GM12892 (cell line): ENCODE measurements at places on chromosomes 1 and 21.

GRCh38 chr1:29971703-29972102 is 735.4 kb downstream of the PTPRU start:
- no peak for DNase-seq

DNA sequence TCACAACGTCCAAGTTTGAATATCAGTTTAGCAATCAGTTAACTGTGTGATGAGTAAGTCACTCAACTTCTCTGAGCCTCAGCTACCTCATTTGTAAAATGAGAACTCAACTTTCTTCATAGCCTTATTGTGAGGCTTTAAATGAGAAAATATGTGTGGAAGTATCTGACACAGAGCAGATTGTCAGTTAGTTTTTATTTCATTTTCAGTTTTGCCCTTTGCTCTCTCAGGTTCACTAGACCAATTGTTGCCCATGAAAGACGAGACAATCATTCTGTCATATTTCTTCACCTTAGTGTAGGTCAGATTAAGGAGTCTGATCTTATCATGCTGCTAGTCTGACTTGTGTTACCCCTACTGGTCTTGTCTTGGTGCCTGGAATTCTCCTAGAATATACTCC is 232.8 kb upstream of the PTBP2 start:
- DNase-seq = no peak

DNA sequence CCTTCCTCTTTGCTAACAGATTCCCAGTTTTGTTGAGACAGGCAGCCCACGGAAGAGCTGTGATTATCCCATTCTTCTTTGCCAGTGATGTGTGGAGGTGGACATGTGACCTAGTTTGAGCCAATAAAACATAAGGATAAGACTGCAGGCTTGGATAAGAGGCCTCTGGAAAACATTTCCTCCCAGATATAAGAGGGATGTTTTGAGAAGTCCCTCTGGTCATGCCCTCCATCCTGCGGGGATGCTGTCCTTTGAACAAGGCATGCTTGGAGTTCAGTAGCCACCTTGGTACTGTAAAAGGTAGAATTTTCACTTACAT is 155.7 kb downstream of the TM2D1 start:
- no peak for DNase-seq

- DNase-seq = no peak
These were observed 2.8 kb downstream of the PI4KB start for GRCh38 chr1:151324390-151324930.

DNA sequence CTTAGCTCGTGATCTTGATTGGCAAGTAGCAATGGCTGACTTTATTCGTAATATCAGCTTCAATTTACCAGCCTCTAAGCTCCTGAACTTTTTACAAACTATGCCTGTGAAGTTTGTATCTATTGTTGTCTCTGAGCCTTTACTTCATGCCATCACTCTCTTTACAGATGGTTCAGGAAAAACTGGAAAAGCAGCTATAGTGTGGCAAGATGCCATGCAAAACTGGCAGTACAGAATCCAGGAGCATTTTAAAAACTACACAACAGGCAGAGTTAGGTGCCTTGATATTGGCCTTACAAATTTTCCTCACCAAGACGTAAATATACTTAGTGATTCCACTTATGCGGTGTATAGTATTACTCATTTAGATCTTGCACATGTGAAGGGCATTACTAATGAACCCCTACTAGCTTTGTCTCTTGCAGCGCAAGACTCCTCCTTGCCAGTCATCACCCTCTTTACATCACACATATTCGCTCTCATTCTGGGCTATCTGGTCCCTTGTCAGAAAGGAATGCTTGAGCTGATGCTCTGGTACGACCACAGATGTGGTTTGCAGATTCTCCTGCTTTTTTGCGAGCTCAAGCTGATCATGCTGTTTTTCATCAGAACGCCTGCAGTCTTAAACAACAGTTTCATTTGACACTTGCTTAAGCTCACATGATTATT is 36.3 kb downstream of the CLCA1 start:
- no peak for DNase-seq

GRCh38 chr1:77504986-77505385 is 177.5 kb downstream of the ZZZ3 start:
- no peak for DNase-seq

GRCh38 chr1:202207292-202207691 is 13.7 kb downstream of the LGR6 start:
- no peak for DNase-seq

GRCh38 chr1:109477821-109478220 is 5.9 kb upstream of the ATXN7L2 start:
- DNase-seq = no peak

- no peak for DNase-seq
These were observed 73.2 kb upstream of the ADGRL4 start for GRCh38 chr1:79079770-79080169.

DNA sequence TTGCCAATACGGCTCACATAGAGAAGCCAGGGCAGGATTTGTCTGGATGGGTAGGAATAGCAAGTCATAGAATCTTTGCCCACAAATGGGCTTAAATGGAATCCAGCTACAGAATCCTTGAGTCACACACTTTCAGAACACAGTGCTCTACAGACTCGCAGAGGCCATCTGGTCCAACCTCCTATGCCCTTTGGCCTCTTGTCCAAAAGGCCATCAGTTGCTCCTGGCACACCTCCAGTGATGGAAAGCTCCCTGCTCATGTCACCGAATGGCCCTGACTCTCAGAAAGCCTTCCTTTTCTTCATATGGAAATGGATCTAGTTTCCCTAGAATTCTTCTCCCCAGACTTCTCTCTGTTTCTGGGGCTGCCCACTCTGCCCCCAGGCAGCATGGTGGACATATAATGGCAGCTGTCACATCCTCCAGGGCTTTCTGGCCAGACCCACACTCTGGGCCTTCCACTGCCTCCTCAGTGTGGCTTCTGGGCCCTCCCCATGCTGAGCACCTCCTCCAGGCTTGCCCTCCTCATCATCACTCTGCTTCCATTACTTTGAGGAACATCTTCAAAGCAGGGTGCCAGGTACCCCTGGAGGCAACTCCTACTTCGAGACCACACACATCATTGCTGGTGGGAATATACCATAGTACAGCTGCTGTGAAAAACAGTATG is 33.6 kb upstream of the TRABD2B start:
- no peak for DNase-seq

GRCh38 chr21:35226328-35226727 is 177.2 kb upstream of the RUNX1 start:
- DNase-seq = no peak

GRCh38 chr1:23798662-23799142 is 1.9 kb downstream of the GALE start:
- no peak for DNase-seq

GRCh38 chr1:30991862-30992606 is 73.5 kb downstream of the PUM1 start:
- no peak for DNase-seq

DNA sequence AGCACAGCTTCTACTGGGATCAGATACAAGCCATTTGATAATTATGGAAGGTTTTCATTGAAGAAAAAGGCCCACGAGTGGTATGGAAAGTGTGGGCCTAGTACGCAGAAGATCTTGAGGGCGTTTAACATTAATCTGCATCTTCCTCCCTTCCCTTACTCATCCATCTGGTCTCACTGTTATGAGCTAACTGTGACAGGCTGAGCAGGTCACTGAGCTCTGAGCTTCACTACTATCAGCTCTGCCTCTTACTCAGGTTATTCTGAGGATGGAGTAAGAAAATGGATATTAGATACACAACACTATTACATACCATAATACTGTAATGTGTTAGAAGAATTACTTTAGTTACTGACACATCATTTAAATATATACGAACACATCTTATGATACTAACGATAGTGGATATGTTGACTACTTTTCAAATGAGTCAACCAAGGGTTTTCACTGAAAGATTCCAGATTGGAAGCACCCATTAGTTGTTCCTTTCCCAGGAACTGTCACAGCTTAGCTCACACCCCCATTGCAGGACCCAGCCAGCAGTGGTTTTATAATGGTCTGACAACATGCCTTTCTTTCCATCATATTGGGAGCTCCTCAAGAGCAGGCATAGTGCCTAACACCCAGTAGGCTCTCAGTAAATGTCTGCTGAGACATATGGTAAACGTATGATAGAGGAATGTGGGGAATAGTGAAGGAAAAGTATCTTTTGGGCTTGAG is 97.8 kb upstream of the C8B start:
- no peak for DNase-seq

DNA sequence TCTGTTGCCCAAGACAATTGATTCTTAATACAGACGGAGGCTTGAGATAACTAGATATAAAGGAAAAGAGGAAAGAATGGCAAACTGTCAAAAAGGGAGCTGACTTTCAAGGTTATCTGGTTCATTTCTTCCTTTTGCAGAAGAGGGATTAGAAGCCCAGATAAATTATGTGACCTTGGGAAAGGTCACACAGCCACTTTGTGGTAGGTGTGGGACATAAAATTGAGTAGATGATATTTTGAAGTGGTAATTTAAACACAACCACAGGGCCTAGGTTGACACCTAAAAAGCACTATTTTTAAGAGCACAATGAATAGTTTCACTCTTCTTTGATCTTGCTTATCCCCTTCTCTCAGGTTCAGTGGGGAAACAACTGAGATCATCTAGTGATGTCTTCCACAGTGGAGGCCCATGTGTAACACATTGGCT is 16.9 kb upstream of the KIAA0040 start:
- no peak for DNase-seq

- no peak for DNase-seq
These were observed 36.0 kb downstream of the OVAAL start for GRCh38 chr1:180594723-180595122.

DNA sequence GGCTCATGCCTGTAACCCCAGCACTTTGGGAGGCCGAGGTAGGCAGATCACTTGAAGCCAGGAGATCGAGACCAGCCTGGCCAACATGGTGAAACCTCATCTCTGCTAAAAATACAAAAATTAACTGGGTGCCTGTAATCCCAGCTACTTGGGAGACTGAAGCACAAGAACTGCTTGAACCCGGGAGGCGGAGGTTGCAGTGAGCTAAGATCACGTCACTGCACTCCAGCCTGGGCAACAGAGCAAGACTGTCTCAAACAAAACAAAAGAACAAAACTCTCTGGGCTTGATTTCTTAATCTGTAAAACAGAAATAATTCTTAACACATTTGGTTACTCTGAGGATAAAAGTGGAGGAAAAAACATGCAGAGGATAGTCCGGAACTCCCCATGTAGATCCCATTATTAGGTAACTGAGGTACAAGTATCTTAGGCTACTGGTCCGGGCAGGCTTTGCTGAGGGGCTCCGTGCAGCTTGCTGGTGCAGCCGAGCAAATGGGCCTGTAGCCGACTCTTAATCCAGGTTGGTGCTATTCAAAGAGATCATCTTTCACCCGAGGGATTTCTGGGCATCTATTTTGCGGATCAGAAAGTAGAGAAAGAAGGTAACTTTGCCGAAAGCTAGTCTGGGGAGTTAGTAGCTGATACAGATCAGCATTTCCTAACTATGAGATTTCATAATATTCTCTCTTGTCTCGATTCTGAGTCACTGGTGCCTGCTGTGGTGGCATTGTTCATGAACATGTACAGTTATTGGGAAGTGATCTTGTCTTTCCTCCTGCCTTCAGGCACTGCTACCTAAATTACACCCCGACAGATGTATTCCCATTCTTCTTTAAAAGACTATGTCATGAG is 56.8 kb downstream of the NFIA start:
- DNase-seq = no peak

- no peak for DNase-seq
These were observed 29.7 kb downstream of the TSHB start for GRCh38 chr1:115059316-115059715.

GRCh38 chr21:38819051-38819718 is 13.5 kb downstream of the ETS2 start:
- DNase-seq = no peak

DNA sequence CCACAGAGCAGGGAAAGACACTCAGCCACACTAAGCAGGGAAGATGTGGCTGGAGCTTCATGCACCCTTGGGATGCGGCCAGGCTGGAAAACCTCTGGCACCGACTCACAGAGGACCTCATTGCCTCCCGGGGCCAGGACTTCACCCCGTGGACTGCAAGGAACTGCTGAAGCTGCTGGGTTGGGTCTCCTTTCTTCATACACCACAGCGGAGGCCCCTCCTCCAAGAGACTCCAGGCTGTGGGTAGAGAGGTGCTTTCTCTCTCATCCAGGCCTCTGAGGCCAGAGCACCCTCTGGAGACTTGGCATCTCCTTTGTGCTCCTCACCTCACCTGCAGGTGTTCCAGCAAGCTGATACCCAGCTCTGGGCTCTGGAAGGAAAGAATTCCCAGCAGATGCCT is 76.0 kb upstream of the EDN2 start:
- no peak for DNase-seq

DNA sequence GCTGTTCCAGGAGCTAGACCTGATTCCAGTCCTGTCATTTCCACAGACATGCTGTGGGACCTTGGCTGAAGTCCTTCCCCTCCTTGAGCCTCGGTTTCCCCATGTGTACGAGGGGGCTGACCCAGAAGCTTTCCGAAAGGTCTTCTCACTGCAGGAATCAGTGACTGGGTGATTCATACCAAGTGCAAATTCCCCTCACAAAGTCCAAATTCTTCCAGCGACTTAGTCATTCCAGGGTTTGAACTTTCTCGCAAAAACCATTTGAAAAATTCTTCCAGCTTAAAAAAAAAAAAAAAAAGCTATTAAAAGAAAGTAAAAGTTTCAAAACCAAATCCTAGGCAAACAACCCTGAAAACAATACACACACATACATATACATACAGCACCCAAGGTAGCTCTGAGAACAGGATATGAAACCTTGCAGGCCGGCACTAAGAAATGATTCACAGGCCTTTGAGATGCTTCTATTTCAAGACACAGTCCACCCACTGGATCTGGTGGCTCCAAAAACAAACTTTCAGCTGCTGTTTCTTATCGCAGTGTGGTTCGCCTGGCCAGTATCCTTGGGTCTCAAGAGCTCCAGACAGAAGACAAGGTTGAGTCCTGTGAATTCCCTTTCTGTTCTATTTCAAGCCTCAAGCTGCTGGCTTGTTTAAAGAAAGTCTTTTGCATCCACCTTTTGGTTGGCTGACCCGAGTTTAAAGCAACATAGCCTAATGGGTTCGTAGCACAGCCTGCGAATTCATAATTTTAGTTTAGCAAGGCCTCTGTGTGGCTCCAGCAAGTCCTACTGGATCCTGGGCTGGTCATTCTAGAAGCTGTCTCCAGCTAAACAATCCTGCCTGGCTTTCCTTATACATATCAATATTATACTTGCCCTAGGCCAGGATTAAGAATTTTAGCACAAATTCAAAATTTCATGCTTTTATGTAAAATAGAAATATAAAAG is 18.0 kb upstream of the ID3 start:
- peak; percentile 43 for DNase-seq

DNA sequence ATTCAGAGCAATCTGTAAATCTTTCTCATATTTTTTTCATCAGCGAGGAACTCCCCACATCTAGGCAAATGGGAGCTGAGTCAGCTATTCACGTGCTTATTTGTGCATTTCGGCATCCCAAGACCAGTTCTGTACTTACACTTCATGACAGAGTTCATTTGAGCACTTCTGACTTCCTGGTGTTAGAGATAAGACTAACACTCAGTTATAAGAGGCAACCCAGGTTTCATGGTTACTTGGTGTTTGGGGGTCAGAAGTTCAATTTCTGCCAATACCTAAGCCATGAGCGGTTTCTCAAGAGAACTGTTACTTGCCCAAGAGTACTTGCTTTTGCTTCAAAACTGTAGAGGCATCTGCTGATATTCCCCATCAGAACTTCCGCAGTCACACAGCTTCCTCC is 24.1 kb upstream of the DESI2 start:
- no peak for DNase-seq
